ENCODE measurements at places on chromosomes 4 and X.

- no peak for DNase-seq
Observed at GRCh38 chr4:26812049-26812714, 48.5 kb upstream of the STIM2 start.

DNA sequence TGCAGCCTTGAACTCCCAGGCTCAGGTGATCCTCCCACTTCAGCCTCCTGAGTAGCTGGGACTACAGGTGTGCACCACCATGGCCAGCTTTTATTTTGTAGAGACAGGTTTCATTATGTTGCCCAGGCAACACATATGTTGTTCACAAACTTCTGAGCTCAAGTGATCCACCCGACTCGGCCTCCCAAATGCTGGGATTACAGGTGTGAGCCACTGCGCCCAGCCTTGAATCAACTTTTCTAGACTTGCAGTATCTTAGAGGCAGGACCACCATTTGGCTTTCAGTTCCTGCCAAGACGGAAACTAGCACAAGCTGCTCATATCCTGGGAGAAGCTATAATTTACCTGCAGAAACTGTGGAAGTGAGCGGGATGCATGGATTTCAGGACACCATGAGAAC lies 19.9 kb downstream of the NAT8L start:
- no peak for DNase-seq

GRCh38 chrX:151676196-151676595 lies 19.1 kb upstream of the PRRG3 start:
- DNase-seq, result no peak

DNA sequence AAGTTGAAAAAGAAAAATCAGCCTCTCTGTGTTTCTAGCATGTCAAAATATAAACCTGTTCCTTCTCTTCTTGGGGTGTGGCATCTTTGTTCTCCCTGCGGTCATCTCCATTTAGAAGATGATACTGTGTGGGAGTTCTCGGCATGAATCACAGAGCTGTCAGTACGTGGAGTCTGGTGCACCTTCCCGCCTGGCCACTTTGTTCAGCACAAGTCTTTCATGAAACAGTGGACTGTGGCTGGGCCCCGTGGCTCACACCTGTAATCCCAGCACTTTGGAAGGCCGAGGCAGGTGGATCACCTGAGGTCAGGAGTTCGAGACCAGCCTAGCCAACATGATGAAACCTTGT lies 166.5 kb downstream of the MAML3 start:
- no peak for DNase-seq

DNA sequence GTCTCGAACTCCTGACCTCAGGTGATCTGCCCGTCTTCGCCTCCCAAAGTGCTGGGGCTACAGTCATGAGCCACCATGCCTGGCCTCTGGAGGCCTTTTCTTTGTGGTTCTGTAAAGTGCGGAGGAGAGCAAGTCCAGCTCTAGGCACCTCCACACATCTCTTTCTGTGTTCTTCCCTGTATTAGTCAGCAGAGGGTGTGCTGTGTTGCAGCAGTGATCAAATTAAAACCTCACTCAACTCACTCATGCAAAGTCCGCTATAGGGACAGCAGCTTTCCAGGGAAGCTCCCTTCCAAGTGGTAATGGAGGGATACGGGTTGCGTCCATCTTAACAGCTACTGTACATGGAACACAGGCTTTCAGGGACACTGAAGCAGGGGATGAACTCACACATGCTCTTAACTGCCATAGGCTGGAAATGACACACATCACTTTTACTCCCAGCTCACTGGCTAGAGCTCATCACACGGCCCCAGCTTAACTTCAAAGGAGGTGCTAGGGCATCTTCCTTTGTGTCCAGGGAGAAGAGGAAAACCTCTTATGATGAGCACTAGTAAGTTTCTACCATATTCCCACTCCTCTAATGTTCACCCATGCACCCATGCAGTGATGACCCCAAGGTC lies 36.0 kb upstream of the CCNG2 start:
- DNase-seq, result no peak

DNA sequence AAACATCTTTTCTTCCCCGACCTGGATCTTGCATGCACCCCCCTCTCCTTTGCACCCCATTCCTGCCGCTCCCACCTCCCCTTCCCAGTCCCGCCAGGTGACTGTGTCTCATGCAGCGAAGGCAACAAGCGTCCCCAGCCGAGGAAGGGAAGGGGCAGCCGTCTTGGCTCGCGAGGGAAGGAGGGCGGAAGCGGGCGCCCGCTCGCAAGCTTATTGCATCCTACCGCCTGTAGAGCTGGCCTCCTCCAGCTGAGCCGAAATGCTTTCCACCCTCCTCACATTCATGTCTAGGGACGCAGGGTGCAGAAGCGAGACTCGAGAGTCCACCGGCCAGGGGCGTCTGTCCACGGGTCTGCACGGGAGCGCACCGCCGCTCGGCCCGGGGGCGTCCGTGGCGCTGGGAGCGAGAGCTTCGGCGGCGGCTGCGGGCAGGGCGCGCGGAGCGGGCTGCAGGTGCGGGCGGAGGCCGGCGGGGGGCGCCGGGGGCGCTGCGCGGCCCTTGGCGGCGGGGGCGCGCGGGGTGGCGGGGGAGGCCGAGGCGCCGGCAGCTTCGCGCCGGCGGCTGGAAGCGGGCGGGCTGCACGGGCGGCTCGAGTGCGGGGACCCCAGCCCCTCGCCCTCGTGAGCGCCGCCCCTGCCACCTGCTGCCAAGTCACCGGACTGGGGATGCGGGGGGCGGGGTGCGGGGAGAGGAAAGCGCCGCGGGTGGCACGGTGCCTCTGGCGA lies at the start of gene KCNIP4:
Gene KCNIP4, minus strand, starts transcription at position 426 of the 726 bp plus-strand sequence.
- DNase-seq, result no peak

GRCh38 chr4:153668647-153669046 lies 15.4 kb upstream of the TLR2 start:
- DNase-seq, result no peak

GRCh38 chr4:183445097-183445428 lies 627 bp downstream of the CDKN2AIP start:
- no peak for DNase-seq

DNA sequence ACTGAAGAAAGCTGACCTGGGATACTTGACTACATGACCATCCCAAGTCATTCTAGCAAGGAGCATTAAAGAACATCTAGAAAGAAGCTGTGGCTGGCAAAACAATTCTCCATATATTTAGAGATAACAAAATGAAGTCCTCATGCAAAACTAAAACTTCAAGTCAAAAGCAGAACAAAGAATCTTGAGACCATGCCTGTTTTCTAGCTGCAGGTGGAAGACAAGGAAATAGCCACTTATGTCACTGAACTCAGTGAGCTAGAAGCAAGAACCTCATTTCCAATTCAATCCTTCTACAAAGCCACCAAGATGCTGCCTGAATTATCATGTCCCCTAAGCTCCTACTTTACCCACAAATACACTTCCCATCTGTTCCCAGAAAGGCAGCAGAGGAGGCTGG lies 13.8 kb downstream of the USP46 start:
- DNase-seq, result no peak

DNA sequence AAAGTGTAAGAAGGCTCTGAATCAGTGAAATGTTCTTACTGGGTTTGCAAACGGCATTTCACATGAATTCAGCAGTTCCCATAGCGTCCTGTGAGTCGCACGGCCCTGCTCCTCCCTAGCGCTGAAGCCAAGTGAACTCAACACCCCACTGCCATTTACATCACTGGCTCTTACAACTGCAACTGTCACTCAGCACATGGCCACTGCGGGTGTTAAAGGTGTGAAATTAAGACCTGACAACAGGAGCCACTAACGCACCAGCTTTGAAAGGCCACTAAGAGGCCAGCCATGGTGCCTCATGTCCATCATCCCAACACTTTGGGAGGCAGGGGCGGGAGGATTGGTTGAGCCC lies 31.7 kb downstream of the RNF212 start:
- no peak for DNase-seq

GRCh38 chr4:33566649-33567048 lies 2677.7 kb downstream of the ARAP2 start:
- DNase-seq, result no peak

DNA sequence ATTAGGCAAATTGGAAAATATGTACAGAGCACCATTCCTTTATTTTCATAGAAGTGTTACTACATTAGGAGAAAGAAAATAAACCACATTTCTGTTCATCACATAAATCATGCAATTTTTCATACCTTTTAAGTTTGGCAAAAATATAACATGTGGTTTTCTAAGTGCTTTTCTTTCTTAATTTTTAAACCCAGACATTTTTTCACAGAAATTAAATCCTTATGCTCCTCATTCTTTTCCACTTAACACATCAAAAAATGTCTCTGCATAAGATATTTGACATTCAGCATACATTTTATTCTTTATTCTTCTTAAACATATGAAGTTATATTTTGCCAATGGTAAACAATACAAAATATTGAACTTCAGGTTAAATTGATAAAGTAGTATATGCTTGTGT lies 826.6 kb upstream of the SLIT2 start:
- no peak for DNase-seq

DNA sequence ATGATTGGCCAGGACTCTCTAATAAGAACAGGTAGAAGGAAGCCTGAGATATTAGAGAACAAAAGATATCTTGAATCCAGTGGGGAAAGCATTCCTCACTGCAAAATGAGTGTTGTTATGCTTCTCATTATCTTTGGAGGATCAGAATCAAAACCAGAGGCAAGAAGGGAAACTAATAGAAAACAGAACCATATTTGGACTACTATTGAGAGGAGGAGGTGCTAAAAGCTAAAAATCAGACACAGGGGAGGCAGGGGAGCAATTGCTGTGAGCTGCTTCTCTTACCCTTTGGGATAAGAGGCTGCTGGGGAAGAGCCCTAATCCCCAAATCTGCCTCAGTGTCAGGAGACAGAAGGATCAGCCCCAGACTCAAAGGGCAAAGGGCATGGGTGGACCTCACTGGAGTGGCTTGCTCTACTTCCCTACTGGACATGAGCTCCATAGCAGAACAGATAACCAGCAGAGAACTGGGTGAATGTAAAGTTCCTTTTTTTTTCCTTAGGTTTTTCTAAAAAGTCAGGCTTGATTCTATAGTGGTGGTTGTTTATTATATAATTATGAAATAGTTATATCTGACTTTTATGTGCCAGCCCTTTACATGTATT lies 60.1 kb downstream of the SEPTIN11 start:
- DNase-seq, result no peak

- no peak for DNase-seq
Observed at GRCh38 chr4:108430921-108431320, 189.5 kb upstream of the RPL34 start.

DNA sequence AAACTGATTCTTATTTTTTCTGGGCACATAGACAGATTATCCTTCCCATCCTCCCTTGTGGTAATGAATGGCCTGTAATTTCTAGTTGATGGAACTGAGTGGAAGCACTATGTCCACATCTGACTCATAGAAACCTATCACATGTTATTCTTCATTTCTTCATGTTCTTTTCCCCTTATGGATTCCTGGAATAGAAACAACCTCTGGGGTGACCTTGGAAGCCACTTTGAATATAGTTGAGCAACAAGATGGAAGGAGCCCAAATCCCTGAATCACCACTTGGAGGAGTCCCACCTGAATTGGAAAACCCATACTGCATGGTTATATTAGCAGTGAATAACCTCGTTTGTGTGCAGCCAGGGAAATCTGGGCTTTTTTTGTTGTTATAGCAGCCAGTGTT lies 137.8 kb downstream of the MID1IP1 start:
- DNase-seq, result no peak

GRCh38 chr4:121675715-121676114 lies 21.1 kb downstream of the ANXA5 start:
- DNase-seq, result no peak

DNA sequence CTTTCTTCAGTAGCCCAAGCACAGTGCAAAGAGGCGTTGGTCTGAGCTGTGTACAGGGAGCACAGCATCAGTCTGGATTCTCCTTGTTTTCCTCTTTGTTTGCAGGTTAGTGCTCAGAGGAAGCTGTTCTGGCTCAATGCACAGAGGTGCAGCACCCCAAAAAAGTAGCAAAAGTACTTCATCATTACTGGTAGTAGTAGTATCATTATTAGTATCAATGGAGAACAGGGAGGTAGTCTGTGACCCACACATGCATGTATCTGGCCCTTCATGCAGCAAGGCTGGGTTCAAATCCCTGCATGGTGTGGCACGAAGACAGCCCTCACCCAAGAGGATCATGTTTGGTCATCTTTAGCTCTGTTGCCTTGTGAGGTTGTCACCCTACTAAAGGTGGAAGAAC lies 68.7 kb downstream of the CXXC4 start:
- no peak for DNase-seq

DNA sequence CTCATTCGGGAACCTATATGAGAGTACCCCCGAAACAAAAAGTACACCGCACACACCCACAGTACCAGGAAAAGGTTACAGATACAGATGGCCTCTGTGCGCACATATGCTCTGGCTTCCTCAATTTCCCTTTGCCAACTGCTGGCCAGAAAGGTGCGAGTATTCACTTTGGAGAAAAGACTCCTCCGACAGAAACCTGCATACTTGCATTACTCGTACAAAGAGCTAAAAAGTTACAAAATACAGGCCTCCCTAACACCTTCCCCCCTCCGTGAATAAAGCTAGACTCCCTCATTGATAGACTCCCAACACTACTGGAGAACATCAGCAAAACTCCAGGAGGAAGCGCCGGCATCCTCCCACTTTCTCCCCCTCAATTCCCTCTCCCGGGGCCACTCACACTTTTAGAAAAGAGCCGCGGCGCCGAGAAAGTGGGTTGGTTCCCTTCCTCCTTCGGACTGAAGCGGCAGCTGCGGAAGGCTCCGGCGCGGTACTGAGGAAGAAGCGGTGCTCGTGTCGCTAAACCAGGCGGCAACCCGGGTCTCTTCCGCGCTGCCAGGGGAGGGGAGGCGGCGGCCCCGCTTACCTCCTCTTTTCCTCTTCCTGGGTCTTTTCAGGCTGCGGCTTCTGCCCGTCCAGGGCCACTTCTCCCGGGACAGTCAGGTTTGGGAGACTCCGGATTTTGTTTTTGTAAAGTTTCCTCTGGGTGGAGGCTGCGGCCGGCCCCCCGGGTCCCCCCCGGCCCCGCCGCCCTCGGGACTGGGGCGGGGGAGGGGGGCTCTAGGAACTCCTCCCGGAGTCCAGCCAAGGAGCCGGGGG lies 1.1 kb downstream of the FBXW7 start:
- peak; percentile 40 for DNase-seq

DNA sequence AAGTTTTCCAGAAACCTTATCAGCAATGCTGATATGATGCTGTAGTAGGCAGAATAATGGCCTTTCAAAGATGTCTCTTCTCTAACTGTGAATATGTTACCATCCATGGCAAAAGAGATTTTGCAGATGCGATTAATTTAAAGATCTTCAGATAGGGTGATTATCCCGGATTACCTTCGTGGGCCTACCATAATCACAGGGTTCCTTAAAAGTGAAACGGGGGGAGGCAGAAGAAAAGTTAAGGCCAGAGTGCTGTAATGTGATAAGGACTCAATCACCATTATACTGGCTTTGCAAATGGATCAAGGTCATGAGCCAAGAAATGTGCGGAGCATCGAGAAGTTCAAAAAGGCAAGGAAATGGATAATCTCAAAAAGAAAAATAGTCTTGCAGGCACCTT lies 459.6 kb downstream of the CCSER1 start:
- no peak for DNase-seq

GRCh38 chrX:65587616-65588526 lies 53.3 kb upstream of the LAS1L start:
- DNase-seq, result no peak
